ENCODE measurements at places on chromosomes 1 and 21.

DNA sequence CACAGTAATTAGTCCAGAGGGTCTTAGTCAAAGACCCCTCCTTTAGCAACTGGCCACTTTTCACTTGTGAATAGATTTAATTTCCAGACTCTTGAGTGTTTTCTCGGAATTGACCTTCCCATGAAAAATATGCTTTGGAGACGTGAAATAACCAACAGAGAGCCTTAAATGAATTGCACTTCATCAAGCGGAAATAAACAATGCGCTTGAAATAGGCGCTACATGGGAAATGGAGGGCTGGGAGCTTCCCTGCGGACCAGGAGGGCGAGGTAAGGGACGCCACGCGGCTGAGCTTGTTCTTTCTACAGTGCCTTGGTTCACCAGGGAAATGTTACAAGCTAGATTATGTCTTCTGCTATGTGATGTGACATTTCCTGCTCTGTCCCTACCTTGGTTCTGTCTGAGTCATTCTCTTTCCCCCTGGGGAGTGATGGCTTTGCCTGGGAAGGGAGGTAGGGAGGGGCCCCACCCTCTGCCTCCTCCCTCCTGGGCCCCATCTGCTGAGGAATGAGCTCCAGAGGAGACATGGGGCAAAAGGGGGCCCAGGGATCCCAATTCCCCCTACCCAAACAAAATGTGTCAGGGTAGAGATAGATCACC, 619.3 kb downstream of the PTPRU start:
- DNase-seq: no peak

DNA sequence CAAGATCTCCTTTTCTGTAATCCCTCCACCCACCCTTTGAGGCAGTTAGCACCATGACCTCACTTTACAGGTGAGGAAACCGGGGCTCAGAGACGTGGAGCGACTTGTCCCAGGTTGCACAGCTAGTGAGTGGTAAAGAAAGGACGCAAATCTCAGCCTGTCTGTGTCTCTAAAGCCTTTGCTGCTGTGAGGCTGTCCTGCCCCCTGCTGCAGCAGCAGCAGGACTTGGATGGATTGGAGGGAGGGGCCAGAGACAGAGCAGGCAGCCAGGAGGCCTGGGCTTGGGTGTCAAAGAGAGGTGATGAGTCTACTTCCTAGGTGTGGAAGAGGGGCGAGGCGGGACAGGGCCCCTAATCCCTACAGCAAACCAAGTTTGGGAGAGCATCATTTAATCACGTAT, 69.6 kb downstream of the PTPRU start:
- DNase-seq: no peak

DNA sequence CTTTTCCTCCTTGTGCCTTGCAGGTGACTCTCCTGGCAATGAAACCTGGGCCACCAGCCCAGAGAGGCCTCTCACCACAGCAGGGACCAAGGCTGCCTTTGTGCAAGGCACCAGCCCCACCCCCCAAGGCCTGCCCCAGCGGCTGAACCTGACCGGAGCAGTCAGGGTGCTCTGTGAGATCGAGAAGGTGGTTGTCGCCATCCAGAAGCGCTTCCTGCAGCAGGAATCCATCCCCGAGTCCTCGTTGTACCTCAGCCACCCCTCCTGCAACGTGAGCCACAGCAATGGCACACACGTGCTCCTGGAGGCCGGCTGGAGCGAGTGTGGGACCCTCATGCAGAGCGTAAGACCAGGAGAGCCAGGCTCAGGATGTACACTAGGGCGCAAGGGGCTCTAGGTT, 51.7 kb downstream of the UMODL1 start:
- DNase-seq: no peak

DNA sequence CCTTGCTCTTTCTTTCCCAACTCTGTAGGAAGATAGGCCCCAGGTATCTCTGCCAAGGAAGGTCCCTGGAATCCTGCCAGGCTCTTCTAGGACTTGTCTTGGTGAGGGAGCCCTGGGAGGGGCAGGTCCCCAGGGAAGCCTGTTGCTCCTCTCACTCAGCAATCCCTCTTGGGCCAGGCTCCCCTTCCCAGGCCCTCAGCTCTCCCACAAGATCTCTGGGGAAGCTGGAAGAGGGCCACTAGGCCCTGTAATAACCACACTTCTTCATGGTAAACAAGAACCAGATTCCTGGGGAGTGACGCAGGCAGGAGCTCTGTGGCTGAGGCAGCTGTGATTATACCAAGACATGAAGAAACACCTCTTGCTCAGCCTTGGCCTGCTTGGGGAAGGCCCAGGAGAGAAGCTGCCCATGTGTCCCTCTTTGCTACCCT, 9.9 kb upstream of the MAPKAPK2 start:
- no peak for DNase-seq

DNA sequence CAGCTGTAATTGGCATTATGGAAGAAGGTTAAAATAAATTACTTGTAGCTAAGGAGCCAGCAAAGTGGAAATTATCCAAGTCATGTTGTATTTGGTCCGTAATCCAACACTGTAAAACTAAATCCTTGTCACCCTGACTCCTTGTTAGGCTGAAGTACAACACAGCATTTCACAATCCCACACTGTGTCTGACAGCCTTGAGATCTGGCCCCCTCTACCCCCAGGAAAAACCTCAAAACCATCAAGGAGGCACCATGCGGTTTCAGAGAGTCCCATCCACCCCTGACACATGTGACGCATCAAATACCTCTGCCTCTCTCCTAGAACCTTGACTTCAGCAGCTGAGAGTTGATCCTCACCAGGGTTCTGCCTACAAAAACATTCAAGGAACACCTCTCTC, 41.0 kb downstream of the LMX1A start:
- DNase-seq: no peak

DNA sequence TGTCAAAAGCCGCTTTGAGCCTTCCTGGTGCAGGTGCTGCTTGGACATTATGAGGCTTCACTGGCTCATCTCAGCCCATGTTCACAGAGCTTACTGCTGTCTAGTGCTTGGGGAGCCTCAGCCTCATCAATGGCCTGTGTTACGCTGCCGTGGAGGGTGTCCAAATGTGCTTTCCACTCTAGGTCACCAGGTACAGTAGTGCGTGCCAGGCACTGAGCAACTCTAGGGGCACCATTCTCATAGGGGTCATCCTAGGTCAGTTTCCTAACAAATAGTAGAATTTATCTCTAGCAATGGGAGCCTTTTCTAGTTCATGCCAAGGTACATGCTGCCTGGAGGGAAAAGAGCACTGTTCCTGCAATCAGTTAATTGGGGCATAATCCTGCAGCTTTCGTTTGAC, 193.8 kb downstream of the DYRK1A start:
- no peak for DNase-seq

GRCh38 chr21:38249696-38250278, 7.0 kb upstream of the KCNJ15 start:
- no peak for DNase-seq

GRCh38 chr1:169890761-169891538, 2.7 kb downstream of the SCYL3 start:
- DNase-seq: no peak

GRCh38 chr1:210624722-210625121, 296.0 kb downstream of the HHAT start:
- no peak for DNase-seq

DNA sequence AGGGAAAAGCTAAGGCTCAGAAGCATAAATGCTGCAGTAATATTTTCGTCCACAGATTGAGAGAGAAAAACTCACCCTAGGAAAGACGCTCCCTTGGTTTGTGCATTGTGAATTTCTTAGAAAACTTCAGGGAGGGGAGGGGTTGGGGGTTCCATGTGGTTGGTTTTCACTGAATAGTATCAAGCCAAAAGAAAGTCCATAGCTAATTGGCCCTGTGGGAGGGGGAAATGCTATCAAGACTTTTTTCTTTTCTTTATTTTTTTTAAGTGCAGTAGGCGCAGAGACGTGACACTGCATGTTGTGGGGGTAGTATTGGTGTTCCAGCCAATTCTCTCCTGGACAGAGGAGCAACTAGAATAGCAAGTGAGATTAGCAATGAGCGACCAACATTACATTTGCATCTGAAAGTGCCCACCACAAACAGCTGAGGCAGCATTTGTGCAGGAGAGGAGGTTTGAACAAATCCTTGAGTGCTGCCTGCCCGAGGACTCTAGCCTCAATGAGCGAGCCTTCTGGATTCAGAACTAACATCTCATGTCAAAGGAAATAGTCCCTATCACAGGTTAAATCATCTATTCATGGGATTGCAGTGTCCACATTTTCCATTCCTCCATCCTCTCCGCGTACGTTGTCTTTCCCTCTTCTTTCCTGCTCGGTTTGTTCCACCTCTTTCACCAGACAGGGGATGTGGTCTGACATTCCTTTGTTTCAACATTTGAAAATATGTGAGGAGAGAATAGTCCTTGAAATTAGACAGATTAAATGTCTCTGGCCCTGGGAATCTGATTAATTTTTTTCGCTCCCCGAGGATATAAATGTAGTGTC, 118.0 kb upstream of the MARK1 start:
- no peak for DNase-seq

All from GM18507 (cell line).